Frontal cortex (tissue), 4 donors: ENCODE measurements at places on chromosomes 16 and 17.
A peak's percentile ranks its signal among the peaks of the same experiment; 100 is the strongest.

DNA sequence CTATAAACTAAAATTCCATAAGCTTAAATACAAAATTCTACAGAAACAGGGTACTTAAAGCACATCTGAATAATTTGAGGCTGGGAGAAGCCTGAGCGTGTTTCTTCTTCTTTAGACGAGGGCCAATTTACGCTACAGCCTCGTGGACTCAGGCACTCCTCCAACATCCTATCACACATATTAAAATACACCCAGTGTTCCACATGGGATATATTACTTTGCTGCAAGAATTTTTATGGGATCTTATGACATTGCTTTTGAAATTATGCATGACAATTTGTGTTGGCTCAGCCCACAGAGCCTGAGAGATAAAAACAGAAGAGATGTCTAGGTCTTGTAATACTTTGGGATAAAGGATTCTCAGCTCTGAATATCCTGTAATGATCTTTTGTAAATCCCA is 3.5 kb upstream of the TANGO6 start:
- DNase-seq: no peak

- DNase-seq: no peak
Measured at GRCh38 chr17:35084987-35085386, 21.5 kb upstream of the RFFL start.

DNA sequence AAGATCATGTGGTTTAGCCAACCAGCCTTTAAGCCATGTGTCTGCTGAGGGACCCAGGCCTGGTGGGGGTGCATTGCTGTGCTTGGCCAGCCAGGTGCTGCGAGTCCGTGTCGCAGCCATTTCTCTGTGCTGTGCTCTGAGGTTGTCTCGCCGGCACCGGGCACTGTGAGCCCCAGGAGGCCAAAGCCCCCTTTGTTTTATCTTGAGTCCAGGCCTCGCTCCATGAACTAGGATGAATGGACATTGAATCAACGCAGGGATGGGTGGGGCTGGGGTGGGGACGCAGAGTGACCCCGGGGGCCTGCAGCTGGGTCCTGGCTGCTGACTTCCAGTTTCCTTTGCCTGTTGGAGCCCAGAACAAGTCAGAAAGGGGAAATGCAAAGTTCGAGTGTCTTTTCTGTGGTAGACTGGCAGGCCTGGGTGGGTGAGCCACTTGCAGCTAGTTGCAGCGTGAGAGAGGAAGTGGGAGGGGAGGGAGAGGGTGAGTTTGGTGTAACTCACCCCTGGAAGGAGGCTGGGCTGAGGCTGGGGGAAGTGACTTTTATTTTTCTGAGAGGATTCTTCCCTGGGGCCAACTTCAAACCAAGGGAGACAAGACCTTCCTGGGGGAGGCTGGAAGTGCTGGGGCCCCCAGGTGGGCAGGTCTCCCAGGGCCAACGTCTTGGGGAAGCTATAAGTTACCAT is 324.7 kb downstream of the SEC14L1 start:
- DNase-seq: no peak

DNA sequence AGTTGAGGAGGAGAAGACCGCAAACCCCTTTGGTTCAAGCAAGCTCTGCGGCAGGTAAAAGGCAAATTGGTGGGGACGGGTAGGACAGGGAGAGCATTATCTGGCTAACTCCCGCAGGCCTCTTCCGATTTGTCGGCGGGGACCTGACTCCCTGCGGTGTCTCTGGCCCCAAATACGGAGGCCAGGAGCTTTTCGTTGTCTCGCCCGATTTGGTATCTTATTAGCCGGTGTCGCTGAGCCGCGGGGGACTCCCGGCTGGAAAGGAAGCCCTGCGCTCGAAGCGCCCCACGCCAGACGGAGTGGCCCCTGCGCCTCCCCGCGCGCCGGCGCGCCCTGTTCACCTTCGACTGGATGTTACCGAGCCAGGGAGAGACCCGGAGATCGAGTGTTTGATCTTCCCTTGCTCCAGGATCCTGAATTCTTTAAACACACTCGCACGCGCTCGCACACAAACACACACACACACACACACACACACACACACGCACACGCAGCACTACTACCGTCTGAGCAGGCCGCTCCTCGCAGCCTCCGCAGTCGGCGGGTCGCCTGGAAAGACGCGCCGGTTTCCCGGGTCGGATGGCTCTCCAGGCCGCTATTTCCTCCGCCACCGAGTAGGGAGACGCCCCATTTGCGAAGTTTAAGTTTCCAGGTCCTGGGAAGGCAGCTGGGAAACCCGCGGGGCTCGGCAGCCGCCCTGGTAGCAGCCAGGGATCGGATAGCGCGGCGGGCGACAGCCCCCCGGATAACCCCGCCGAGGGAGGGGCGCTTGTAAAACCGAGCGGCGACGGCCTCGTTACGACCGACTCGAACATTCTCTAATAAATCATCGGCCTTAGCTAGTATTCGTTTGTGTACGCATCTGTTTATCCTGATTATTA is 3.3 kb downstream of the PRAC1 start:
- DNase-seq: no peak

GRCh38 chr17:67353161-67353560 is 13.2 kb downstream of the PSMD12 start:
- DNase-seq: no peak

- DNase-seq: no peak
Measured at GRCh38 chr16:22304411-22304810, 7.2 kb downstream of the POLR3E start.

DNA sequence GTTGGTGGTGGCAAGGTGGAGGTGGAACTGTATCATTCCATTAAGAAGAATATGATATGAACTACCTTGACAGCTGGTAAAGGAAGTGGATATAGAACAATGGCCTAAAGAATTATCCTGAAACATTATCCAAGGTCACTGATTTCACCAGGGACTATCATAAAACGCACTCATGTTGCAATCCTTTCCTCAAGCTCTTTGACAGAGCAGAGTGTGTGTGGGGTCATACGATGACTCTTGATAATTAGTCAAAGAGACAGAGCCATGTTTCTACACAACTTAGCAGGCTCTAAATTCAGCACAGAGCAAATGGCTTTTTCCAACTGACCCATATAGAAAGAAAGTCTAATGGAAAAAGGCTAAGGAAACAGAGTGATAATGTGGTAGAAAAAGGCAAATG is 126.4 kb upstream of the ANKFN1 start:
- DNase-seq: no peak

DNA sequence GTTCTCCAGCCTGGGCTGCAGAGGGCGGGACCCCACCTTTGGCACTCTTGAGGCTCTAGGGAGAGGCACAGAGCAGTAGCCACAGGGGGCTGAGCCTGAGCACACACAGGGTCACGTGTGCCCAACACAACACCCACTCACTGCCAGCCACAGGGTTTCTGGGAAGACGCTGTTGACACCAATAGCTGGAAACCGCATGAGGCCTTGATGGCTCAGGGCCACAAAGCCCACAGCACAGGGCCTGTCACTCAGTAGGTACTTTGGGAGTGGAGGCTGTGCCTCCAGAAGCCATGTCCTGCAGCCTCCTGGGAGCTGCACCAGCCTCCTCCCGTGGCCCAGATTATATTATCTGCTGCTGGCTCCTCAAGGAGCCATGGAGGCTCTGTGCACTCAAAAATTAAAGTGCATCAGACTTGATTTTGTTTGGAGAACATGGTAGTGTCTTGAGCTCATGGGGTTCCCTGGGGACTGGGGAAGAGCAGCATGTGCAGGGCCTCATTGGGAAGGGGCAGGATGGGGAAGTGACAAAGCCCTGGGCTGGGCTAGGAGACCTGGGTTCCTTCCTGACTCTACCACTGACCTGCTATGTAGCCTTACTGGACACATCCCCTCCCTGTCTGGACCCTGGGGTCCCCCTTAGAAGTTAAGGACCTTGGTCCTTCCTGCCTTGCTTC is 12.5 kb upstream of the SREBF1 start:
- peak; percentile 75 for DNase-seq
